ENCODE measurements at places on chromosomes 4 and X.

GRCh38 chr4:145626623-145626982, 7.4 kb downstream of the MMAA start:
- no peak for DNase-seq

GRCh38 chr4:89296896-89297295, 10.7 kb downstream of the GPRIN3 start:
- no peak for DNase-seq

DNA sequence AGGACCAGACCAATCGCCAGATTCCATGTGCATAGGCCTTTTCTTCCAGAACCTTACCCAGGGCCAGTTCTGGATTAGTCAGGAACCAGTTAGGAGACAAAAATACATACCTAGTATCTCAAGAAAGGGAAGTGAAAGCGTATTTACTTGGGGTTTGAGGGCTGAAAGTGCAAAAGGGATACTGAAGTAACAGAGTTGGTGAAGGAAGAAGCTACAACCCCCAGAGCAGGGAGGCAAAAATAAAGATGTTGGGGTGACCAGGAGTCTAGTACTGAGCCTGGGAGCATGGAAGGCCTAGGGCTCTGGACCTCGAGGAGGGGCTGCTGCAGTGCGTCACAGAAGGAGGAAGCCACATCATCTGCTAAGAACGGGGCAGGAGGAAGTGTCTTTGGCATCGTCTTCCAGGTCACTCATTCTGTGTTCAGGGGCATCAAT, 38.3 kb downstream of the TKTL1 start:
- DNase-seq = no peak

DNA sequence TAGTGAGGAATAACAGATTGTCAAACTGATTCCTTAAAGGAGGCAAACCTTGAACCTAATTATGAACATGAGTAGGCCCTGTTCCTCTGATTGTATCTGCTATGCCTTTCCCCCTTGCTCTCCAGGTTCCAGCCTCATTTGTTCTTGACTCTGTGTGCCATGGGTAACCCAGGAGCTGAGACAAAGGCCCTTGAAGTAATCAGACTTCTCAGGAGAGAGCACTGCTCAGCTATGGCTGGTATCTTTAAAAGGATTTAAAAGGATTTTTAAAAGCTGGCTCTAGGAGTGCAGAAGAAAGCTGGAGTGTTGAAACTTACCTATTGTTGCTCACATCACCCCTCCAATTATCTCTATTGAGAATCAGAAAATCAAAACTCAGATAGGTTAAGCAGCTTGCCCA, 1565.5 kb upstream of the AGA start:
- no peak for DNase-seq

GRCh38 chr4:149897783-149898182, 82.1 kb upstream of the IQCM start:
- no peak for DNase-seq

DNA sequence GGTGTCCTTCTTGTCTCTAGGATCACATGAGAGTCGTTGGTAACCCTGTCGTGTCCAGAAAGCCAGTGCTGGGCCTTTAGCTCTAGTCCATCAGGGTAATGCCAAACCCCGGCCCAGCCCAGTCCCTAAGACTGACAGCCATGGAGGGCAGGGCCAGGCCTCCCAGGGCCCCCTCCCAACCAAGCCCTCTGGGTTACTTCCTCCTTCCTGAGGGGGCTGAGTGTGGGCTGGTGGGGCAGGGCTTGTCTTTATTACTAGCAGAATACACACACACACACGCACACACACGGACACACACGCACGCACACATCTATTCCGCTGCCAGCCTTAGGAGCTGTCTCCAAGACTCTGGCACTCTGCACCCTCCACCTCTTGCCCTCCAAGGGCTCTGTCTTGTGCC, 35.6 kb upstream of the CDKN2AIP start:
- no peak for DNase-seq

DNA sequence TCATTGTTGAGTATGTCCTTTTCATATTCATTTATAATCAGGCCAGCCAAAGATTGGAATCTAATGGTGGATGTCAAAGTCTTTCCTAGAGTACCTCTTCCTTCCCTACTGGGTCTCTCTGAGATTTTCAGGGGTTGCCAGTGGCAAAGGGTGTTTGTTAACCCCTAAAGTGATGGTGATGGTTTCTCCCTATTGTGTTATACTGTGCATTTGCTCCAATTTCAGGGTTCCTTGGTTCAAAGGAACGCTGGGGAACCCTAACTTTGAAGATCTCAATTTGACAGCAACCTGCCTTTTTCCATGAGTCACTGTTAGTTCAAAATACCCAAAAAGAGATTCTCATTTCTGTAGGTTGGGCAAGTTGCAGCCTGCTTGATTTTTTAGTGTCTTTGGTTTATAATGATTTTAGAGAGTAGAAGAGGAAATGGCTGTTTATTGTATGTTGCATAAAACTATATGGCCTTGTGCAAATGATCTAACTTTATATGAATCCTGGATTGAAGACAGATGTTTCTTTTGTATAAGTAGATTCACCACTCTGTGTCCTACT, 23.0 kb downstream of the GAB1 start:
- DNase-seq = no peak

DNA sequence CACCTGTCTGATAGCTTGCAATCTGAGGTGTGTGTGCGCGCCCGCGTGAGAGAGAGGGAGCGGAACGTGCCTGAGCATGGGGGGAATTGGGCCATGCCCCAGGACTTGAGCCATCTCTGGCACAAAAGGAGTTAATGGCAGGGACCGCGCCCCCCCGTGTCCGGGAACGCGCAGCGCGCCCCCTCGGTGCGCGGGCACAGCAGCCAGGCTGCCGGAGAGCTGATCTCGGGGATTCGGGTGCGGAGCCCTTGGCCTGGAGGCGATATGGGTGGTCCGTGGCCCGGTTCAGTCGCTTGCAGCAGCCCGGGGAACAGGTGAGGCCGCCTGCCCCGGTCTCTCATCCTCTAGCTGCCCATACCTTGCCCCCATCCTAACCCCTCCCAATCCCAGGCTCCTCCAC, at the start of gene NLGN3:
Gene NLGN3, plus strand, starts transcription at position 191 of the 400 bp plus-strand sequence. CDS start 2,909 bp downstream, outside the sequence.
- no peak for DNase-seq
